ENCODE measurements at places on chromosomes 5 and 9.

GRCh38 chr5:134083517-134083916, 31.0 kb upstream of the TCF7 start:
- no peak for DNase-seq

DNA sequence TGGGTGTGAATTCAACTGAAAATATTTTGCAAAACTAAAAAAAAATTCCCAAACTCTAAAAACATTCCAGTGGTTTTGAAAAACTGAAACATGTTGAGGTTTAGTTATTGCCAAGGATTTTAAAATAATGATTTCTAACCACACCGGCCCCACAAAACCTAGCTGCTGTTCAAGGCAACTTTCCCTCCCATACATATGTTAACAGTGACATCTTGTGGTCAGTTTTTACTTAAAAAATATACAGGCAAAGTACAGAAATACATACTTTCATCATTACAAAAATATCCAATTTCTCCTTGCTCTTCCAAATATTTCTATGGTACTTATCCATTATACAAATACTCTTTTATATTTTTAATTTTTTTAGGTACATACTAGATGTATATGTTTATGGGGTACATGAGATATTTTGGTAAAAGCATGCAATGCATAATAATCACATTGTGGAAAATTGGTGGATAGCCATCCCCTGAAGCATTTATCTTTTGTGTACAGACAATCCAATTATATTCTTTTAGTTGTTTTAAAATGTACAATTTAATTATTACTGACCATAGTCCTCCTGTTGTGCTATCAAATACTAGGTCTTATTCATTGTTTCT, 34.4 kb upstream of the MRPS30 start:
- peak; percentile 40 for DNase-seq

- DNase-seq: no peak
These were observed 12.8 kb downstream of the PTAR1 start for GRCh38 chr9:69746859-69747560.

DNA sequence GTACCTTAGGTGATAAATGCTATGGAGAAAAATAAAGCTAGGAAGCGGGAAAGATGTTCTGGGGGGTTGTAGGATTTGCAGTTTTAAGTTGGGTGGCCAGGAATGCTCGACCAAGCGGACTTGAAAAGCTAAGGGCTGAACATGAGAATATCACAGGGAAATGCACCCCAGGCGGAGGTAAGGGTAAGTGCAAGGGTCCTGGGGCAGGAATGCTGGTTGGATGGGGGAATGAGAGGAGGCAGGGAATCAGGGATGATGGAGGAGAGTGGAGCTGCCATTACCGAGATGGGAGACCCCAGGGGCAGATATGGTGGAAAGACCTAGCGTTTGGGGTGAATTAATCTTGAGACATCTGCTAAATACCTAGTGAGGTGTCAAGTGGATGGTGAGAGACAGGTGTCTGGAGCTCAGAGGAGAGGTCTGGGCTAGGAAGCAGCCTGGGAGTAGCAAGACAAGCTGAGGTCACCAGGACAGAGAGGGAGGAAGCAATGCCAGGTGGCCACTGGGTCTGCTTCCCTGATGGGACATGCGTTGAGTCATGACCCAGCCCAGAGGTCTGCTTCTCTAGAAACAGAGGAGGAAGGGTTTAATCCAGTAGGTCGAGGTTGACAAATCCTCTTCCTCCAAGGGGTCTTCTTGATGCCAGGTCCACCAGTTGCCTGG, 77.7 kb upstream of the ASS1 start:
- no peak for DNase-seq

DNA sequence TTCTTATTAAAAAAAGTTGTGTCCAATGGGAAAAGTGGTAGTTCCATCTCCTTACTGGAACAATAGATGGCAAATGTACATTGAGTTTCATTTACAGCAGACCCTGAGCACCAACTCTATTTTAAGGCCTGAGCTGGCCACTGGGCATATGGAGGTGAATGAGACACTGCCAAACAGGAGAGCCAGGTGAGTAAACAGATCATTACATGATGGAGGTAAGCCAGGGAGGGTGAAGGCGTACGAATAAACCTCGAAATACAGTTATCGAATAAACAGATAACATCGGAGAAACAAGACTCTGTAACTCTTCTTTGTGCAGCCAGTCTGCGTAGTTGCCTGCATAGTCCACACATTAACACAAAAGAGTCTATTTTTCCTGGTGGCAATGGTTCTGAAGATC, 446.4 kb upstream of the KLF4 start:
- DNase-seq: no peak

GRCh38 chr5:39218482-39219402, 621 bp downstream of the FYB1 start:
- peak; percentile 72 for DNase-seq

GRCh38 chr9:124282442-124283227, 24.9 kb downstream of the NEK6 start:
- no peak for DNase-seq

GRCh38 chr5:38451074-38451725, 105.2 kb downstream of the LIFR start:
- no peak for DNase-seq

- DNase-seq: peak; percentile 2
These were observed 86.5 kb upstream of the CCDC112 start for GRCh38 chr5:115382989-115383388.

DNA sequence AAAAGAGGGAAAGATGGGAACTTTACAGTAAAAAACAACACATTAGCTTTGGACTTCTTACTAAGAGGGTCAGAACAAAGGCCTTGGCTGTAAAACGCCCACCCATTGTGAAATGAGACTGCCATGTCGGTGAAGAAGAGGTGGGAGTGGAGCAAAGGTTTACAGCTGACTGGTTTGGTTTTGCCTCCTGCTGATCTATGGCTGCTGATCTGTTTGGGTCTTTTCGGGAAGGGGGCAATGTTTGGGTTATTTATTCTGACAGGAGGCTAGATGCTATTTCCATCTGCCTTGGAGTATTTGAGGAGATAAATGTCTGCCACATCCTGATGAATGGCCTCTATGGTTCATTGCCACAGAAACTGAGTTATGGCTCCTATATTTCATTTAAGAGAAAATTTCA, 408.7 kb downstream of the TLE4 start:
- no peak for DNase-seq

DNA sequence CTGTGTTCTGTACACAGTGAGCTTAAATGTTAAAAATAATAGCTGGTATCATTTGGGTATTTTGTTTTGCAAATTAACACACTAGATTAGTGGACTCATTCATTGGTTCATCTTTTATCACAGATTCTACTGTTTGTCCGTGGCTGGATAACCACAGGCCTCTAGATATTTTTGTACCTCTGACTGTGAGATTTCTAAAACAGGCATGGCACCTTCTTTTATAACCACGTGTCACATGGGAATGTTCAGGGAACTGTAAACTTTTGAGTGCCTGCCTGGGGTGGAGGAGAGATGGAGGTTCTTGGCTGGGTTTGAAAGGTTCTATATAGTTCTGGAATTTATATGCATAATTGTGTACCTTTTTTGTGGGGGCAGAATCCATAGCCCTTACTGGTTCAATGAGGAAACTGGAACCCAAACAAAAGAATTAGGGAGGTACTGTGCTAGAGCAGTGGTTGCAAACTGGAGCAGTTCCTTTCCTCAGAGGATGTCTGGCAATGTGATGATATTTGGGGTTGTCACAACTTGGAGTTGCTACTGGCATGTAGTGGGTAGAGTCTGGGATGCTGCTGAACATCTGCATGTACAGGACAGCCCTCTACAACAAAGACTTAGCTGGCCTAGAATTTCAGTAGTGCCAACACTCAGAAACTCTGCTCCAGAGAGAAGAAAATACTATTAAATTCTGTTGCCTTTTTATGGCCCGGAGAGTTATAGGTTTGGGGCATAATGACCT, 16.9 kb downstream of the TLE4 start:
- peak; percentile 33 for DNase-seq

DNA sequence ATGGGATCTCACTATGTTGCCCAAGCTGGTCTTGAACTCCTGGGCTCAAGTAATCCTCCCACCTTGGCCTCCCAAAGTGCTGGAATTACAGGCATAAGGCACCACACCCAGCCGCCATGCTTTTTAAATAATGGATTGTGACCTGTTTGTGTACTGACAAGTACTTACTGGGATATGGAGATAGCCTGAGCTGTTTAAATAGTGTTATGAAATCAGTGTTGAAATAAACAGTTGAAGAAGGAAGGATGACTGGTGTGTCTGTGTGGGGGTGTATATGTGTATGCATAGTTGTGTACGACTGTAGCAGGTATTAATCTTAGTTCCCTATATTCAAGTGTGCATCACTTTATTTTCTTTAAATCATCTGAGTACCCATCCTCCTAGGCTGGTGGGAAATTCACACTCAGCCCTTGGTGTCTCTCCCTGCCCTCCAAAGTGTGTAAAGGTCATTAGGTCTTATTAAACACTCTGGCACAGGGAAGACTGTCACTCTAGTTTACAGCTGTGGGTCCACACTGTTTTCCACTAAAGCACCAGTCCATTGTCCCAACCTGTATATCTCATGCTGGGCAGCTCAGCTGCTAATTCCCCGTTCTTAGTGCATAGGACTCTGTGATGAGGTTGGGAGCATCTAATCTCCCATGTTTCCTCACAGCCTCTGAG, 91.0 kb downstream of the SNX18 start:
- peak; percentile 55 for DNase-seq

- DNase-seq: no peak
These were observed 29.9 kb upstream of the MYOT start for GRCh38 chr5:137837491-137838394.

DNA sequence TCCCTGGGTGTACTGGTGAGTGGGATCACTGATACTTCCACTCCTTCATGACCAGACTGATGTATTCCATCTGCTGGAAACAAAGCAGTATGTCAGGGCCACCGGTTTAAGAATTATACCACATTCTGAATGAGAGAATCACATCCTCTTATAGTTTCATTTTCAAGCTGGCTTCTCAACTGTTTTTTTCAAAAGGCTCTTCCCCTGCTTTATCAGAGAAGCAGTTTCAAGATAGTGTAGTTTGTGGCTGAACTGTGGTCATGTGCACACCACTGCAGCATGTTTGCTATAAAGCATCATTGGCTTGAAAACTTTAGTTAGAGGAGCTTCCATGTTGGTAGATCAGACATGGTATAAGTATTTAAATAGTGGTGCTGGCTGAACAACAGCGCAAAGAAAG, 450.5 kb upstream of the CDH10 start:
- peak; percentile 94 for DNase-seq

DNA sequence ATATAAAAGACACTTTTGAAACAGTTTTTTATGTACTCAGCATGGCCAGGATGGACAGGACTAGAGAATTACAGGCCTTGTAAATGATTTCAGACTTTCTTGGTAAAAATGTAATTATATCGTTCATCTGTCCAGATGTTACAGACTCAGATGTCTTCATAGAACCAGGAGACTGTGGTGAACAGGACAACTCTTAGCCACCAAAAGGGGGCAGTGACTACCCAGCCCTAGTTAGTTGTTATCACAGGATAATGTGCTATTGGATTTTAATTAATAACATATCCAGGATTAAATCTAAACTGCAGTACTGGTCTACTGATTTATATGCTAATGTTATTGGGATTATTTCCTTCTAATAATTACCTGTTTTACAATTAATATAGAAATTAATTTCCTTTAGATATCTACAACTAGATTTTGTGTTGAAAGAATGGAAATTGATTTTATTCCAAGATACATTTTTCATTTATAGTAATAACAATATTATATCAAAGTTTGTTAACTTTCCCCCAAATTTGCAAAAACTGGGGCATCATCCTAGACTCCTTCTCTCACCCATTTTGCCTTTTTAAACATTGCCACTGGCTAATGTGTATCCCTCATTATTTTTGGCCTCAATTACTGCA, 99.4 kb downstream of the MTREX start:
- DNase-seq: no peak

DNA sequence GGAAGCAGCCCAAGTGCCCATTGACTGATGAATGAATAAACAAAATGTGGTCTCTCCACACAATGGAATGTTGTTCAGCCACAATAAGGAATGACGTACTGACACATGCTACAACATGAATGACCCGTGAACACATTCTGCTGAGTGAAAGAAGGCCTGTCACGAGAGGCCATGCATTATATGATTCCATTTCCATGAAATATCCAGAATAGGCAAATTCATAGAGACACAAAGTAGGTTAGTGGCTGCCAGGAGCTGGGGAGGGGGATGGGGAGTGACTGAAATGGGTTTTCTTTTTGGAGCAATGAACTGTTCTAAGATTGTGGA, 41.4 kb downstream of the BICD2 start:
- DNase-seq: no peak

GRCh38 chr5:171149772-171150171, 159.3 kb upstream of the TLX3 start:
- DNase-seq: no peak

- DNase-seq: no peak
These were observed 7.6 kb upstream of the MAPK9 start for GRCh38 chr5:180299526-180299925.

DNA sequence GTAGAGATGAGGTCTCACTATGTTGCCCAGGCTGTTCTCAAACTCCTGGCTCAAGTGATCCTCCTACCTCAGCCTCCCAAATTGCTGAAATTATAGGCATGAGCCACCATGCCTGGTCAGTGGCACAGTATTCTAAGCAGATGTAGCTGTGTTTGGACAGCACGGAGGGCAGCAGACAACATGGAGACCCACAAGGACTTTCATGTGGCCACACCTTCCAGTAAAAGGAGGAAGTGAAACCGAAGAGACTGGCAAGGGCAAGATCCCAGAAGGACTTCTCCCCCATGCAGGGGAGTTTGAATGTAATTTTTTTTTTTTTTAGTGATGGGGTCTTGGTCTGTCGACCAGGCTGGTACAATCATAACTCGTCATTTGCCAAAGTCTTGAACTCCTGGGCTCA, 172.2 kb downstream of the TRPM3 start:
- peak; percentile 10 for DNase-seq

- peak; percentile 68 for DNase-seq
These were observed 457.3 kb downstream of the DMAC1 start for GRCh38 chr9:7342229-7342628.
